ENCODE measurements at places on chromosomes 1 and 21.
A peak's percentile ranks its signal among the peaks of the same experiment; 100 is the strongest.

DNA sequence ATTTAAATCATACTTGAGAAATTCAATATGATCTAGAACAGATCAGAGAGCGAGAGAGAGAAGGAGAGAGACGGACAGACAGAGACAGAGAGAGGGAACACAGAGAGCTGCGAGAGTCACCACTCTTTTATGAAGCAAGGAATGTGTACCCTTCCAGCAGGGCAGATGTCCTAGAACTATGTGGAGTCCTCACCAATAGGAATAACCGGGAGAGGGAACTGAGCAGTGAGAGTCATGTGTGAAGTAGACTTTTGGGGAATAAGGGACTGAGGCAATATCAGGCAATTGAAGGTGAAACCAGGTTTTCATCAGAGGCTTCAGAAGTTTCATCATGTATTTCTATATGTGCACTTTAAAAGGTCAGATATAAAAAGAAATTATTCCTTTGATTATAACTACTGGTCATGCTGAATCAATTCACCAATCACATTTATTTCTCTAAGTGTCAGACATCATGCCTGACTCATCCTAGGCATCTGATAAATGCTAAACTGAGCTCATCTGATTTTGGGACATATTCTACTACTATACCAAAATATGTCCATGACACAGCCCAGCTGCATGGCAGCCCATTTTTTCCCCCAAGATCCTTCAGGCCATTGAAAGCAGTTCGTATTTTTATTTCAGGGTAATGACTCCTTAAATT lies 22.4 kb downstream of the VTCN1 start:
- no peak for DNase-seq

GRCh38 chr1:205369701-205370123 lies 13.0 kb upstream of the KLHDC8A start:
- no peak for DNase-seq

DNA sequence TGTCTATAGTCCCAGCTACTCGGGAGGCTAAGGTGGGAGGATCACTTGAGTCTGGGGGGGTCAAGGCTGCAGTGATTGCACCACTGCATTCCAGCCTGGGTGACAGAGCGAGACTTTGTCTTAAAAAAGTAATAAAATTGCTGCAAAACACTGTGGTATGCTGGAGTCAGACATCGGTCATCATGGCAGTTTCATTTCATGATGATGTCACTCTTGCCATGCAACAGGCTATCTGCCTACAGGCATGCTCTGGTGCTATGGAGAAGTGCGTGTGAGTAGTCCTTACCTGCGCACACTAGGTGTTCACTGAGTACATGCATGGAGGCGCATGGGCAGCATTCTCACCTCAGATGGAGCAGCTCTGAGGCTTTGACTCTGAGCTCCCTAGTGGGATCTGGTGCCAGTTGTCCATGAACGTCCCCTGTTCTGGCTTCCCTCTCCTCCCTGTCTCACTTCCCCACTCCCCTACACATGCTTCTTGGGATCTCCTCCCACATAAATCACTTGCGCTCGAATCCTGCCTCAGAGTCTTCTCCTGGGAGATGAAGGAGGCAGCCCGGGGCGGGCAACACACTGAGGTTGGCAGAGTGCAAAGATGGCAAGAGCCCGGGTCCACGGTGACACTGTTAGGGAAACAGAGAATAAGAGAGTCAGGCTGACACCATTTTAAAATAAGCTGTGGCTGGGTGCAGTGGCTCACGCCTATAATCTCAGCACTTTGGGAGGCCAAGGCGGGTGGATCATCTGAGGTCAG lies 10.4 kb upstream of the CELA3B start:
- DNase-seq, result no peak

DNA sequence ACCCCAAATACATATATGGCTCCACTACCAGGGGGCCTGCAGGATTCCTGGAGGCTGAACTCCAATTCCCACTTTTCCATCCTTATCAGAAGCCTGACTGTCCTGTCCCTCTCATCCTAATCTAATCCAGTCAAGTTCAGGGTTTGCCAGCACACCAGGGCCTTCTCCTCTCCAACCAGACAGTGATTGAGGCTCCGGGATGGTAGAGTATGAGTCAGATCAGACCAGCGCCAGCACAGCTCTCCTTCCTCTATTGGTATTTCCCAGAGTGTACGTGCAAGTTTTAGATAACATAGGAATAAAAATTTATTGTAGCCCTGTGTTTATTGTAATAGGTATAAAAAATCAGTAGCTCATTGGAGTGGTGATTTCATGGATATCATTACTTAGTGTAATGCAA lies 24.5 kb upstream of the RCSD1 start:
- DNase-seq, result no peak

- DNase-seq, result no peak
Measured at GRCh38 chr1:235063068-235063765, 65.4 kb downstream of the TOMM20 start.

- peak; percentile 72 for DNase-seq
Measured at GRCh38 chr1:211830328-211831142, at the start of gene LPGAT1. Gene LPGAT1, minus strand, starts transcription at chr1:211830763. Its CDS starts 1,467 bp downstream, at chr1:211829296.

DNA sequence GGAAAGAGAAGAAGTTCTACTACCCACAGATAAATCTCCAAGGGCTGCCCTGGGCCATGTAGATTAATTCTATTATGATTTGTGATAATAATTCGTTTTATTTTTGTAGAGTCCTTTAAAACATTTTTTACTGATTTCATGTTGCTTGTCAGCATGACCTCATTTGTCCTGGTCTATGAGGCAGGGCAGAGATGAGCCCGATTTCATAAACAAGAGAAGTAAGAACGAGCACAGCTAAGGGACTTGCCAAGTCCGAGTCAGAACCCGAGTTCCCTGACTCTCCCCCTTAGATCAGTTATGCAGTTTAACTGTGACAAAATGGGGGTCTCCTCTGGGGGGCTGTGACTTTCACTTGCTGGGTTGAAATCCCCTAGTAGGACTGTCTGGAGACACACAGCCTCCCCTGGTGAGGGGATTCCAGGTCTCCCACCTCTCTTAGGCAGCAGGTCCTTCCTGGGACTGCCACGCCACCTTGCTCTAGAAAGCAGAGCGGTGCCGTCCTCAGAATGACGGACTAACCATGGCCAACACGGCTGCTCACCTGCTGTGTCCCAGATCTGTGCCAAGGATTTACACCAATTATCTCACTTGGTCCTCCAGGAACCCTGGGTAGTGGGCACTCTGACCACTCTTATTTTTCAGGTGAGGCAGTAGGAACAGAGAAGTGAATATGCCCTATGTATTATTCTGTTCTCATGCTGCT lies 31.0 kb upstream of the SOX13 start:
- no peak for DNase-seq

DNA sequence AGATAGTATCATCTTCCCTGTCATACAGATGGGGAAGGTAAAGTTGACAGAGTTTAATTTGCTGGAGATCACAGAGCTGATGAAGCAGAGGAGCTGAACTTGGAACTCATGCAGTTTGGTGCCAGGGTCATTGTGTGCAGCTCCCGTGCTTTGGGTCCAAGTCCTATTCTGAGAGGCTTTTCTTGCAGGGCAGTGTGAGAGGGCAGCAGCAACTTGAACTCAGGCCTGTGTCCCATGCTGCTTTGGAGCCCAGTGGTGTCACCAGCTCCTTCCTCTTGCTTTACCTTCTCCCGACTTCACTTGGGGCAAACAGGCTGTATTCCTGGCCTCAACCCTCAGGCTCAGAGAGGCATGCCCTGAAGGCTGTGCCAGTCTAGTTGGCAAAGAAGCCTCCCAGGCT lies 24.7 kb downstream of the INAVA start:
- DNase-seq, result no peak
